Head of caudate nucleus (tissue), 42 donors: ENCODE measurements at places on chromosomes 3 and 15.

- no peak for DNase-seq
Observed at GRCh38 chr15:49383266-49383665, 39.8 kb upstream of the FGF7 start.

- no peak for DNase-seq
Observed at GRCh38 chr15:77895742-77896141, 181.8 kb downstream of the TBC1D2B start.

- DNase-seq: no peak
Observed at GRCh38 chr3:160586679-160587078, 21.3 kb upstream of the KPNA4 start.

GRCh38 chr3:95887114-95887513 is 927.3 kb upstream of the EPHA6 start:
- no peak for DNase-seq

GRCh38 chr3:160546727-160547126 is 18.6 kb downstream of the KPNA4 start:
- no peak for DNase-seq

GRCh38 chr3:15199493-15200105 is 6.4 kb upstream of the CAPN7 start:
- no peak for DNase-seq

DNA sequence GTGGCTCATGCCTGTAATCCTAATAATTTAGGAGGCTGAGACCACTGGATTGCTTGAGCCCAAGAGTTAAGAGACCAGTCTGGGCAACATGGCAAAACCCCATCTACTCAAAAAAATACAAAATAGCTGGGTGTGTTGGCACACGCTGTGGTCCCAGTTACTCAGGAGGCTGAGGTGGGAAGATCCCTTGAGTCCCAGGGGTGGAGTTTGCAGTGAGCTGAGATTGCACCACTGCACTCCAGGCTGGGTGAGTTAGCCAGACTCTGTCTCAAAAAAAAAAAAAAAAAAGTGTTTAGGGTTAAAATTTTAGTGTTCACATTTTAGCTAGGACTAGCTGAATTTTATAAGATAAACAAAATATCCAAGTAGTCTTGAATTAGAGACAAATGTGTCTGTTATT is 1340.1 kb upstream of the EPHA6 start:
- DNase-seq: no peak

- DNase-seq: no peak
Observed at GRCh38 chr3:59043391-59043790, 6.4 kb downstream of the CFAP20DC start.

- DNase-seq: no peak
Observed at GRCh38 chr15:72235298-72235697, 4.3 kb upstream of the PKM start.

DNA sequence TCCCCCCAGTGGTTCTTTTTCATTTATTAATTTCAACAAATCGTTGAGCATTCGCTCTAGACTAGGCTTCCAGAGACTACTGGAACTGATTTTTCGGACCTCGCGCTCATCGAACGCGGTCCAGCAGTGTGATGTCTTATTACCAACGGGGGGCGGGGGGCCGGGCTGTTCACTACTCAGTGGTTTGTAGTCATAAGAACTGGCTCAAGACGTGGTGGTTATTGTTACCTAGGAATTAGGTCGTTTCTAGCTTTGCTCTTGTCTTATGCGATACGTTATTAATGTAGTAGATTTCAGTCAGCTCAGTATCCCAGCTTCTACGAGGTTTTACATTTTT is 858 bp downstream of the RBM5 start:
- DNase-seq: no peak
